Skin of body (tissue), 3 donors: ENCODE measurements at places on chromosomes 4 and X.

DNA sequence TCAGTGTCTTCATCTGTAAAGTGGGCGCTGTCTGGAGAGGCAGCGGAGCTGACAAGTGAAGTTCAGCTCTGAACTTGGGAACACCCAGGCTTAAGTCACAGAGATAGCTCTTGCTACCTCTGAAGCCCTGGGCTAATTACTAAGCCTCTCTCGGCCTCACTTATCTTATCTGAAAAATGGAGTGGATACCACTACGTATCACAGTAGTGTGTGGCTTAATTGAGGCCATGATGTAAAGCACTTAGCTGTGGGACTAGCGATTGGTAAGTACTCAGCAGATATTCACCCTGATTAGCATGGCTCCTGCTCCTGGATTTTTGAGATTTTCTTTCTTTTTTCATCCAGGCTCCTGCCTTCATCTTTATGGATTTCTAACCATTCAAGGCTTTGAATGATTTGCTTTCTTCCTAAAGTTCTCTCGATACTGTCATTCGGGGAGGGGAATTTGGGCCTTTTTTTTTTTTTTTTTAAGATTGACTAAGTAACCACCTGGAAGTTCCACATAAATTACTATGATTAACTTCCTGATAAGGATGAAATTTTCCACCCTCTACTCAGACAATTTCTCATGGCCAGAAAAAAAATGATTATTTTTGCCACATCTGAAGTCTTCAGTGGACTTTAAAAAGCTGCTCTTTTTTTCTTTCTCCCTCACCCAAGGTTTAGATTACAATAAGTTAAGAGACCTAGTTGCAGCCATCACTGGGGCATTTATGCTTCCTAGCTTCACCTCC lies 17.1 kb downstream of the LDB2 start:
- no peak for DNase-seq

GRCh38 chr4:26762650-26763049 lies 98.0 kb upstream of the STIM2 start:
- no peak for DNase-seq

- no peak for DNase-seq
Measured at GRCh38 chr4:26907731-26908599, 47.3 kb downstream of the STIM2 start.

DNA sequence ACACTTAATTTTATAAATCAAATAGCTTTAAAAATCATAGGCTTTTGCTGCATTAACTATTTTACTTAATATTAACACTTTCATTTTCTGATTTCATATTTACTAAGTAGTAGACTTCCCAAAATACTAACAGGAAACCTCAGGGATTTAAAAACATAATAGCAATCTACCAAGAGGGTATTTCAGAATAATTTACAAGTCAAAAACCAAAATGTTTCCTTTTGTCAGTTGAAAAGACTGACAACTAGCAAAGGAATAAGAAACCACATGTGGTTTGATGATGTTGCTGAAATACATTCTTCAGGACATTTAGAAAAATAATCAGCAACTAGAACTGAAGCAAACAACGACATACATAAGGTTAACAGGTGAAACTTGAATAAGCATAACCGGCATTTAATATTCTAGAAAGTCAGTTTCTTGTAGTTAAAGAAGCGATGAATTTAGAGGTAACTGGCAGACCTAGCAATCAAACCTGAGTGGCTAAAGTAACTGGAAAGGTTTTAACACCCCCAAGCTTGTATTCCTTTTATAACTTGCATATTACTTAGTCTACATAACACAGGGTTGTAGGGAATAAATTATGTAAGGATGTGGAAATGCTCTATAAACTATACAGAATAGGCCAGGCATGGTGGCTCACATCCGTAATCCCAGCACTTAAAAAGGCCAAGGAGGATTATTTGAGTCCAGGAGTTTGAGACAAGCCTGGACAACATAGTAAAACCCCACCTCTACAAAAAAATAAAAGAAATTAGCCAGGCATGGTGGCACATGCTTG lies 40.0 kb downstream of the DHX15 start:
- no peak for DNase-seq

GRCh38 chr4:100574607-100575006 lies 56.8 kb upstream of the EMCN start:
- no peak for DNase-seq

DNA sequence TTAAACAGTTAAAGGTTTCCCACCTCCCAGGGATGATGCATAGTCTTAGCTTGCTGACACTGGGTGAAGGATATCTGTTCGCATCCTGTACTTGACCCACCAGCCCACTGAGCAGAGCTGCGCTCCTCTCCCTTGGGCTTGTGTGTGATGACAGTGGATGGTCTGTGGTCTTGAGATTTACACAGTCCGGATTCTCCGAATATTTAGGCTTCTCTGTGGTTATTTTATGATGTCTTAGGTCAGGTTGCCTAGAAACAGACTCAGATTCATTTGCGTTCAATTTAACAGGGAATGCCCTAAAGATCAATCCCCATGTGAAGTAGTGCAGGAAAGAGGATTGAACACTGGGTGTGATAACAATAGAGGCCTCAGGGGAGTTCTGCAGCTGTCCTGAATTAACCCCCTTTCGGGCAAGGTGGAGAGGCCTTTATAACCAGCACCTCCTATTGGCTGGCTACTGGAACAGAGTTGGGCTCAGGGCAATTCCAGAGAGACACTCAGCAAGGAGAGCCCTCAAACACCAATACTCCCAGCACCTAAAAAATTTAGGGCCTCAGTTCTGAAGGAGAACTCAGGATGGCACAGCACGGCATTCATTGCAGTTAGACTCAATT lies 653.2 kb upstream of the GALNT7 start:
- DNase-seq, result no peak

GRCh38 chr4:89242864-89243732 lies 64.5 kb downstream of the GPRIN3 start:
- no peak for DNase-seq

DNA sequence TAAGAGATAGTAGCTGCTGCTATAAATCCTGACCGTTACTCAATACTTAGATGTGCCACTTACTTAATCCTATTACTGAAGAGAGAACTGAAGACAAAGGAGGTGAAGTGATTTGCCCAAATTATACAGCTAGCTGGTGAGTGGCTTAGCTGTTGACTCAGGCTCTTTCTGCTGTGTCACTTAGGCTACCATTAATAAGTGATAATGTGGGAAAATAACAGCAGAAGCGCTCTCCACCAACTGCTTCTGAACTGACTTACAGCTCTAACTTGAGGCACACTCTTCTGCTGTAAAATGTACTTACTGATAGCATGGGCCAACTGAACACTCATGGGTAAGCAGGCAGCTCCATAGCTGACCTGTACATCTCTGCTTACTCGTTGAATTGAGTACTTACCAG lies 7.5 kb upstream of the KLHL5 start:
- no peak for DNase-seq

DNA sequence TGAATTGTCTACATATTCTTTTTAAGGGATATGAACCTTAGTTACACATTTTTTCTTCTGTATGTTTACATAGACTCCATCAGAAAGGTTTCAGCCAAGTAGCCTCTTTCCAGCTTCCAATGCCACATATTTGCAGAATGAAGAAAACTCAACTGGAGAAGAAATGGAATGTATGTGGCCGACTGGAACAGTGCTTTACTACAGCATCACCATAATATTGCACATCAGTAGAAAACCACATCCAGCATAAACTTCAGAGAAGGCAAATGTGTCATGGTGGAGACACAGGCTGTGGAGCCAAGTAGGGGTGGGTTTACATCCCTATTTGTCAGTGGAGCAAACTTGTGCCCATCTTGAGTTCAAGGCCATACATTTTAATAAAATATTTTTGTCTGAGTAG lies 204.8 kb upstream of the LDB2 start:
- no peak for DNase-seq

- DNase-seq, result no peak
Measured at GRCh38 chr4:33437406-33437805, 2717.2 kb downstream of the PCDH7 start.

DNA sequence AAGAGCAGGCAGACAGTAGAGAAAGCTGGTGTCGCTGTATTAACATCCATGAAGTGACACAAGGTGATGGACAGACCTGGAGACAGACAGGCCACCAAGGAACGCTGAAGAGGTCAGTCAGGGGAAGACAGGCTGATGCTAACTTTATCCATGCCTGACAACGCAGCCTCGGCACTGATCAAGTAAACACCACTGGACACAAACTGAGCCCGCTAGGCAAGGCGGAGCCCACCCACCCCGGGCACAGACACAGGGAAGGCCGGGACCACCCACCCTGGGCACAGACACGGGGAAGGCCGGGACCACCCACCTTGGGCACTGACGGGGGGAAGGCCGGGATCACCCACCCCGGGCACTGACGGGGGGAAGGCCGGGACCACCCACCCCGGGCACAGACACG lies 18.8 kb downstream of the PPP2R3B start:
- DNase-seq, result no peak

DNA sequence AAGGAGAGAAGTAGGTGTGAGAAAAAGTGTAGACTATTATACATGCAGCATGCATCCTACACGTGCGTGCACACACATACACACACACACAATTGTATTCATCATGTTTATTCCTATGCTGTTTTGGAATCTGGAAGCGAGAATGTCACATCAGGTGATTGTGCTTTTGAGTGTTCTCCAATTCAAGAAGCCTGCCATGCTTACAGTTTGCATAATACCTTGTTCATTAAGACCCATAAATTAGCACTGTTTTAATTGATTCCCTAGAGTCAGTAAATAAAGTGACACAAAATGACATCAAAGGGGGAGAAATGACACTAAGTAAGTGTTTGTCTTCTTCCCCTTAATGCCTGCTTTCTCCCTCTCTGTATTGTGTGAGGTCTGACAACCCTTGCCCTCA lies 336.1 kb upstream of the IGFBP7 start:
- no peak for DNase-seq

- no peak for DNase-seq
Measured at GRCh38 chr4:158236304-158237030, 26.2 kb downstream of the TMEM144 start.

DNA sequence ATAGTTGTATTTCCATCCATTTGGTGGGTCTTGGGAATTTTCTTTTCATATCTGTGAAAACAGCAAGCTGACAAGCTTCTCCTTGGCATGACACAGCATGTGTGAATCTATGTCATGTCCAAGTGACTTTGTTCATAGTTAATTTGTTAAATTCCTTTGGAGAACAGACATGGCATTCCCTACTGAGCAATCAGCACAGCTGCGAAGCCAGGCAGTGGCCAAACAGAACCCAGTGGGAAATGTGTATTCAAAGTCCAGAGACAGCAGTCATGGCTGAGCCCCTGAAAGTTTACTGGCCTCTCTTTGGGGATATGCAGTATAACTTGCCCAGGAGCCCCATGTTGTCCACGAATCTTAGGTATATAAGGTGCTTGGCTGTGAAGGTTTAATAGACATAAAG lies 474.7 kb downstream of the NKX6-1 start:
- no peak for DNase-seq

DNA sequence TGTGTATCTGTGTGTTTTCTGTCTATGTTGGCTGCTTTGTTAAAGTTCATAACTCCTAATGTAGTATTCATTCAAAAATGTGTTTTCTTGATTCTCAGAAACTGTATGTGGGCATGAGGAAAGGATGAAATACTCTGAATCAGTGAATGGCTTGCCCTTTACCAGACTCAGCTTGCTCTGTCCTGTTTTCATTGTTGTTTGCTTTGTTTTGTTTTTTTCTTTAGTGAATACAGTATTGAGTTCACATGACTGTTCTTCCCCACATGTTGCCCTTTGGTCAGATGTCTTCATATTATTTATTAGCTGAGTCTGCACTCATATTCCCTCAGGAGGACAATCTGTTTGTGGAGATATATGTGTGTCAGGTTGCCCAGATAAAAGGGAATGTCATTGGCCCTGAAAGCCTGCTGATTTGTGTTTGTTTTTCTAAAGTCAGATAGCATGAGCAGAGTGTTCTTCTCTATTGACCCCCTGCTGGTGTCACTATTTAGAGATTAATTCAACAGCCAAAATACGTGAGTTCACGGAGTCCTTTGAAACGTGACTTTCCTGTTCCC lies 1184.4 kb downstream of the RPA4 start:
- DNase-seq, result no peak

DNA sequence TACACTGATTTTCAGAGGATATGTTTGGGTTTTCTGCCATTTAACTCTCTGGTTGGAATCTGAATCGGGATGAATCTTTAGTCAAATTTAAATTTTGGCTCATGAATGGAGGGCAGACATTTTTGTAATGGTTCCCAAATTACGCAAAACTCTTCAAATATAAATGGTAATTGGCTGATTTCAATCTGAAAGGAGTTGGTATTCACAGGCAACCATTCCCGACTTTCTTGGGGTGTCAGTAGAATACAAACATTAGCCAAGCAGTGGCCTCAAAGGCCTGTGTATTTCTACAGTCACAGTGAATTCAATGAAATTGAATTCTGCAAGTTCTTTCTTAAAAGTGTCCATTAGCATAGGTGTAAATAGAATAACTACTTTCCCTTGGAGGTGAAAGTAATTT lies 668.8 kb upstream of the PRKX start:
- DNase-seq, result no peak

GRCh38 chrX:11296051-11296450 lies 2.8 kb downstream of the AMELX start:
- DNase-seq, result no peak
